ENCODE measurements at places on chromosomes 6 and 20.

GRCh38 chr6:19432966-19433498 is 404.1 kb upstream of the ID4 start:
- DNase-seq: no peak

DNA sequence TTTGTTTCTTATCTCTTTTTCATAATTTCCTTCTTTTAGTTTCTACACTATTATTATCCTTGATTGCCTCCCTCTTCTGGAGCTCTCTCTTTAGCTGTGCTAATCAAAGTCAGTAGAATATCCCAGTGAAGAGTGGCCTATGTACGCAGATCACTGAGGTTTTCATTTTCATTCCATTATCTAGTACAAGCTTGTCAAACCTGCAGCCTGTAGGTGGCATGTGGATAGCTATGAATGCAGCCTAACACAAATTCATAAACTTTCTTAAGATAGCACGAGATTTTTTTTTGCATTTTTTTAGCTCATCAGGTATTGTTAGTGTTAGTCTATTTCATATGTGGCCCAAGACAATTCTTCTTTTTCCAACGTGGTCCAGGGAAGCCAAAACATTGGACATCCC is 825.7 kb upstream of the MAP3K7 start:
- DNase-seq: no peak

GRCh38 chr6:139977887-139978332 is 603.5 kb upstream of the CITED2 start:
- no peak for DNase-seq

- DNase-seq: no peak
Measured at GRCh38 chr20:50533464-50533863, 23.3 kb downstream of the PTPN1 start.

- DNase-seq: no peak
Measured at GRCh38 chr6:49515485-49516146, 15.9 kb downstream of the GLYATL3 start.

DNA sequence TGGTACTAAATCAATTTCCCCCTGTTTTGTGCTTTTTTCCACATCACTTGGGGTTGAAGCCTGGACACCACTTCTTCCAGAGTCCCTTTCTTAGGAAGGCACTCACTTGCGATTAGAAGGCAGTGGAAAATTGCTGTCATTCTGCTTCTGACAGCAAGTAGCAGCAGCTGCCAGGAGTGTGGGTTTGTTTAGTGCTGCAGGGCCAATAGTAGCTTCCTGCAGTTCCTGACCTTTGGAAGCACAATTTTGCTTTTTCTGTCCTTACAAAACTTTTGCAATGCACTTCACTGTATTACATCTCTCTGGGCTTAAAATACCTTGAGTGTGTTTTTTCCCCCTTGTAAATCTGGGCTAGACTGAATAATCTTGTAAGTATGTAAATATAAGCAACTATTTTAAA is 12.5 kb upstream of the HLA-DRA start:
- DNase-seq: no peak

DNA sequence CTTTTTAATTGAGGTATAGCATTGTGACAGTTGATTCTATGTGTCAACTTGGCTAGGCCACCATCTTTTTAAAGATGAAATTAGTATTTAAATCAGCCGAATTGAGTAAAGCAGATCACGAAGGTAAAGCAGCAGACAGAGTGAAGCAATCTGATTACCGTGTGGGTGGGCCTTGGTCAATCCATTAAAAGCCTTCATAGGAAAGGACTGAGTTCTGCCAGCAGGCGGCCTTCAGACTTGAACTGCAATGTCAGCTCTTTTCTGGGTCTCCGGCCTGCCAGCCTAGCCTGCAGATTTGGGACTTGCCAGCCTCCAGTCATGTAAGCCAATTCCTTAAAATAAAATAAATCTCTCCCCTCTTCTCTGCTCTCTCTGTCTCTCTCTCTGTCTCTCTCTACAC is 22.4 kb upstream of the TGM2 start:
- no peak for DNase-seq

DNA sequence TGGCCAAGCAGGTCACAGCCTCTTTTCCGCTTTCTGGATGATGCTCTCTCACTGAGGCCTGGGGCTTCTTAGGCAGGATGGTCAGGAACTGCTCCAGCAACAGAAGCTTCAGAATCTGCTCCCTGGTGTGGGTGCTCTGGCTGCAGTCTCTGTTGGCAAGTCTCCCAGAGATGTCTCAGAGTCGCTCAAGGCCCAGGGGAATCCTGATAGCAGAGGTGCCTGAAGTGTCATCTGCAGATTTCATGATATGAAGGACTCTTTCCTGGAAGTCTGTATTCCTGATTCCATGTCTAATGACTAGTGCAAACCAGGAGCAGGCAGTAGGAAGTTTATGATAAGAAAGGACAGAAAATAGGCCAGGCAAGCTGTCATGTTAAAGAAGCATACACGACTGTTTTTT is 20.3 kb downstream of the ZSCAN31 start:
- DNase-seq: no peak

DNA sequence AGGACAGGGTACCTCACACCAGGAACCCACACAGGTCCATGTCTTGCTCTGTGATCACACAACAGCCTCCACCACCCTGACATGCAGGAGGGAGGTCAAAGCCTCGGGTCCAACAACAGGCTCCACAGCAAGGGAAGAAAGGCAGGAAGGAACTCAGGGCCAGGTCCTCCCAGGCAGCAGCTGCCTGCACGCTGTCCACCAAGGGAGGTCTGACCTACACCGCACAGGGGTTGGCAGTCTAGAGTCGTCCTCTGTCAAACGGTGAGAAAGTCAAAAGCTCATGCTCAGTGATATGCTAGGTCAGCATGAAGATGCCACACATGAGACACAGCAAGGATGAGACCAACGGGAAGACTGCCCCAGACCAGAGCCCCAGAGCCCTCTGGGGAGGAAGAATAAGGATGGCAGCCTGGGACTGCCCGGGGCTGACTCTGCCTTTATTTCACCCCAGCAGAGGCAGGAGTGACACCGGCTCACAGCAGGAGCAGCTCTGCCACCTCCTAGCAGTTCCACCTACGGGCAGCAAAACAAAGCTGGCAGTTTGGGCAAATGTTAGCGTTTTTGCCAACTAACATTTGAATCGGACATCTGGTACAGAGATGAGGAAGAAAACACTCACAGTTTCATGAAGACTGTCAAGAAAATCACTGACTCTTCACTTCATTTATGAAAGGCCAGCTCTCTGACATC is 8.5 kb downstream of the GMEB2 start:
- DNase-seq: no peak

- no peak for DNase-seq
Measured at GRCh38 chr20:4815628-4816027, 93.9 kb downstream of the PRND start.

DNA sequence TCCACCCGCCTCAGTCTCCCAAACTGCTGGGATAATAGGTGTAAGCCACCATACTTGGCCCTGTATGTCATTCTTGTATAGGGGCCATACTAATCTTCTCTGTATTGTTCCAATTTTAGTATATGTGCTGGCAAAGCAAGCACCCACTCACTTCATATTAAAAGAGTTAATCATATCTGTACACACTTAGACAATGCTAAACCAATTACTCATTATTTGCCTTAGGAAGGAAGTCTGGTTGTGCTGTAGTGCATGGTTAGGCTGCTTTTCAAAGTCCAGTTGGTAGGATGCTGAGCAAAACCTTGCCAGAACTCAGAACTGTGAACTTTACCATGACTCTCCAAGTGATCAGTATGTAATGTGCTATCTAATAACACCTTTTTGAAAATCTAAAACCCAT is 88.6 kb downstream of the LIN28B start:
- no peak for DNase-seq

DNA sequence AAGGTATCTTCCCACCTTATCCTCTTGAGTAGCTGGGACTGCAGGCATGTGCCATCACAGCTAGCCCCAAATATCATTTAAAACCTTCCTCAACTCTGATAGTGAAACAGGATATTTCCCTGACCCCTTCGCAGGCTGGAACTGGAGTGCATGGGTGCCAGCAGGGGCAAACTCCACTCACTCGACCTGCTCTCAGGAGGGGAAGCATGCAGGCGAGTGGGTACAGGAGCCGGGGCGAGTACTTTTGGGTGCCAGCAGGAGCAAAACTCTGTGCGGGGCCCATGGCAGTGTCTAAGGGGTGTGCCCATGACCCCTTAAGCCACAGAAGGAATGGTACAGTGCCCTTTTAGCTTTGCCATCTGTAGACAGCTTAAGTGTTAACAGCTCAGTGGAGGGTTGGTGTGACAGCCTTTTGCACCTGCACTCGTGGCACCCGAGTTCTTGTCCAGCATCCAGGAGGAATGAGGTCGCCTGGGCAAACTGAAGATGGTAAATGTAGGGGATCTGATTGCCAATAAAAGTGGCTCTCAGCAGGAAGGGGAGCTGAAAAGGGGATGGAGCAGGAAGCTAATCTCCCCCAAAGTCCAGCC is 155.1 kb downstream of the CDK19 start:
- no peak for DNase-seq

GRCh38 chr20:7272512-7272911 is 505.0 kb downstream of the BMP2 start:
- DNase-seq: no peak

GRCh38 chr20:50592282-50593004 is 82.3 kb downstream of the PTPN1 start:
- no peak for DNase-seq

- DNase-seq: no peak
Measured at GRCh38 chr6:33280539-33280938, 3.6 kb downstream of the B3GALT4 start.

GRCh38 chr20:63484236-63484635 is 11.8 kb upstream of the KCNQ2 start:
- no peak for DNase-seq

DNA sequence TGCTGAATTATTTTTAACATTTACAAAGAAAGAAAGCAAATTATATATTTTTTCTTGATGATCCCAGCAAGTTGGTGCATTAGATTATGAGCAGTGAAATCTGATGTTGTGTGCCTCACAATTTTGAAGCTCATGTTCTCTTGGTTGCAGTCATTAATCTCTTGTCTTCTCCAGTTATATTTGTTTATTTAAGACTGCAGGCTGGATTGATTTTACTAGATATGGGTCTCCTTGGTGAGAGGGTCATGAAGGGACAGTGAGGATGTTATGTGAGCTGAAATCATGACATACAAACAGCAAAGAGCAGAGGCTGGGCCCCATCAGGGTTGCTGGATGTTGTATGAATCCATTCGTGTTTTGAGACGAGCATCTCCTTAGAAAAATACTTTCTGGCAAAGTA is 64.2 kb upstream of the AKIRIN2 start:
- DNase-seq: no peak

- no peak for DNase-seq
Measured at GRCh38 chr6:166236596-166236995, 68.9 kb upstream of the TBXT start.

- DNase-seq: no peak
Measured at GRCh38 chr6:27872642-27873020, 39.6 kb downstream of the OR2B2 start.

- DNase-seq: no peak
Measured at GRCh38 chr6:1910621-1911407, 301.1 kb downstream of the FOXC1 start.

DNA sequence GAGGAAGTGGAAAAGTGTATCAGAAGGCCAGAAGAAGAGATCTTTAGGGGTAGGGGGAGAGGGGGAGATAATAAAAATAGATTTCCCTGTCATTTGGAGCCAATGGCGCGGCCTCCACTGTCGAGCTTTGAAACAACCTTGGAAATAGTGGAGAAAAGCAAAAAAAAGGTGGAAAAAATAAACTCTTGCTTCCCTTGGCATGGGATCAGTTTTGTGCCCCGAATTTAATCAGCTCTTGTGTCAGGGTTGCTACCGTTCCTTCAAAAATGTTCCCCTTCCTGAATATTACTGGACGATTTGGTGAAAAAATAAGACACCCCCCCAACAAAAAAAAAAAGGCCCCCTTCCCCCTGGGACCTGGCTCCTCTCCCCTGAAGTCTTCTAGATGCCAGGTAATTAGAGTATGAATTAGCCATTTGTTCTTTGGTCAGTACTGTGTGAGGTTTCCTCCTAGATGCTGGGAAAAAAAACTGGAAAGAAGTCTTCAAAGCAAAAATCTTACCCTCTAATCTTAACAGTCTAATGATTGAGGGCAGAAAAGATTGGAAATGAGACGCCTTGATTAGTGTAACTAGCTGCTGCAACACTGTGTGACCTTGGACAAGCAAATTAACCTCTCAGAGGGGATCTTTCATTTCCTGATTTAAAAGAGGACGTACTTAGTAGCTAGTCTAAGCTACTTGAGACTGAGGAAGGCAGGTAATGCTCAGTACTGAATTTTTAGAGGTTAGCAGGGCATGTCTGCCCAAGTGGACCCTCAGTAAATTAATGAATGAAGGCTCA is 872 bp upstream of the RBM39 start:
- no peak for DNase-seq

DNA sequence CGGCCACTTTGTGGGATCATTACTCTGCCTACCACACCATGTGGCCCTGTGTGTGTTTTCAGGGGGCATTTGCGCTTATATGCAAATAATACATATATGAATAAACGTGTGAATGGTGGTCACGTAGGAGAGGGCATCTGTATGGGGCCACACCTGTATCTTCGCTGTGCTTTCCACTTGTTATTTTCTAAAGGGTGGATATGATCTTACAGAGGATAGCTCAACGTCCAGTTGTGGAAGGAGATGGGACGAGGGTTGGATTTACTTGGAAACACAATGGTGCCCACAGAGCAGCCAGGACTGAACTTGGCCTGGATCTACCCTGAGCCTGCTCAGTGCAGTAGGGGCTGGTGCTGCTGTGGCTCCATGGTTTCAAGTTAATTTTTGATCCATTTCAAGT is 93.3 kb downstream of the YTHDF1 start:
- no peak for DNase-seq

All from CD4-positive, alpha-beta T cell treated with Interleukin-17A for 4 hours (primary cell).